ENCODE measurements at places on chromosomes 6 and 20.
A peak's percentile ranks its signal among the peaks of the same experiment; 100 is the strongest.

GRCh38 chr6:11224966-11225463, 7.5 kb downstream of the NEDD9 start:
- DNase-seq: no peak

DNA sequence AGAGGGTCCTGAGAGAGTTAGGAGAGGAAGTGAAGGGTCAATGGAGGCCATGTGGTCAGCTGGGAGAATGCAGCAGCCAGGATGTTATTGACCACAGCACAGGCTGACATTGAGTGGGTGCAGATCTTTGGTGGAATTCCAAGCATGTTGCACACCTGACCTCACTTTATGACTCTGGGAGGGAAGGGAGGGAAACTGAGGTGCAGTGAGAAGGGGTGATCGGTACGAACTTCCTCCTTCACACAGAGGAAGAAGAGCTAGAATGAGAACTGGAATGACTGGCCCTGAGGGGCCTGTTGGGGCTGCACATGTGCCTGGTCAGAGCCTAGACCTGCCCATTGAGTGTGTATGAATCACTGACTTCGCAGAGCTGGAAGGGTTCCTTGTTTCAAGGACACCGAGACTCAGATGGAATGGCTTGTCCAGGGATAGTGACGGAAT, 9.8 kb downstream of the FAM83D start:
- peak; percentile 68 for DNase-seq

GRCh38 chr6:82506526-82506925, 142.9 kb downstream of the TPBG start:
- no peak for DNase-seq

DNA sequence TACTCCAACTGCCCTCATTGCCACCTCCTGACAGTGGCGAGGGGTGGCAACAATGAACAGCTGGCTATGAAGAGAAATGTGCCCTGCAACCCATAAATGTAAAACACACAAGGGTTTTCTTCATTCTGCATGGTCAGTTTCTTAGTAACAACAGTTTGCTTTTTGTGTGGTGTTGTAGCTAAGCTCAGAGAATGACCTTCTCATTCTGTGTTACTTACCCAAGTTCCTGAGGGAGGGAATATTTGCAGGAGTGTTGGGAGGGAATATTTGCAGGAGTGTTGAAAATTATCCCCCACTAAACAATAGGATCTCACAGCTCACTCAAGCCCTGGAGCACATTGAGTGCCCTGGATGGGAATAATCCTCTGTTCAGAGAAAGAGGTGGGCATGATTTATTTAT, 456.4 kb upstream of the CDH4 start:
- DNase-seq: no peak

DNA sequence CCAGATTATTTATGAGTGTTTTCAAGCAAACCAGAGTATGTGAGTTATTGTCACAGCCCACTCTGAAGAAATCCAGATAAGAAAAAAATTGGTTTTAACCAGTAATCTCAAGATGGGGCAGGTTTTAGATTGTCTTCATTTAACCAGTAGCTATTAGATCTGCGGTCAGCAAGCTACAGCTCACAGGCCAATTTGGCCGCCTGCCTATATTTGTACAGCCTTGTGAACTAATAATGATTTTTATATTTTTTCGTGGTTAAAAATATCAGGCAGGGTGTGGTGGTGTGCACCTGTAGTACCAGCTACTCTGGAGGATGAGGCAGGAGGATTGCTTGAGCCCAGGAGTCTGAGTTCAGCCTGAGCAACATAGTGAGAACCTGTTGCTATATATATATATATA, 5.0 kb downstream of the FAM209B start:
- no peak for DNase-seq

GRCh38 chr20:63941282-63942081, 14.7 kb downstream of the UCKL1 start:
- peak; percentile 96 for DNase-seq

GRCh38 chr20:38316341-38316740, 12.4 kb downstream of the BPI start:
- no peak for DNase-seq

GRCh38 chr20:6426287-6426891, 303.6 kb upstream of the FERMT1 start:
- no peak for DNase-seq

DNA sequence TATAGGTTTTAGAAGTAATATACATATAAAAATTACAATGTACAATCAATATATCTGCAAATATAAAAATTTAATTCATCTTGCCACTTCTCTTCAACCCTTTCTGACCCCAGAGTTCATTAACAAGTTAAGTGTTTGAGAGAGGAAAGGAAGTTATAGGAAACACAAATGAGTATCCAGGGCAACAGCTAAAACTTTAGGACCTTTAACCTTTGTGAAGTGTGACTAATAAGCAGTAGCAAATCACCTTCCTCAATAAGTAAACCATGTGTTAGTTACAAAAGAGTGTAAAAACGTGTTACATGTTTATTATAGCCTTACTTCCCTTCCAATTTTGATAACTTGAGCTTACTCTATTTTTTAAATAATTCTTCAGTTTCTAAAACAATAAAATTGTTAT, 73.4 kb upstream of the SIM1 start:
- no peak for DNase-seq

GRCh38 chr20:36571564-36572504, 1.6 kb upstream of the TGIF2 start:
- DNase-seq: no peak

GRCh38 chr6:28525496-28526039, at the start of gene GPX5:
Gene GPX5 (plus strand): TSS chr6:28525881. CDS start chr6:28526014, 133 bp downstream.
- peak; percentile 16 for DNase-seq

DNA sequence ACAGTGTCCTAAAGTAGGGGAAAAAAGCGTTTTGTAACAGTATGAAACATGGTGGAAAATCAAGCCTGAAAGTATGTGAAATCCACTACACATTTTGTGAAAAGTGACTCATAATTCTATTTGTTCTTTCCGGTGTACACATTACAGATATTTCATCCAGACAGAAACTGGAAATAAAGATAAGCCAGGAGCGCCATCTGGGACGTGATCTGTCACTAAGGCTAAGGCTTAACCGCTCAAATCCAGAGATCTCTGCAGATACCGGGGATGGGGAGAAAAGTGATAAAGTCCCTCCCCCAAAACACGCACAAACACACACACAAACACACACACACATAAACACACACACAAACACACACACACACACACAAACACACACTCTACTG, 26.6 kb upstream of the SRSF6 start:
- no peak for DNase-seq

DNA sequence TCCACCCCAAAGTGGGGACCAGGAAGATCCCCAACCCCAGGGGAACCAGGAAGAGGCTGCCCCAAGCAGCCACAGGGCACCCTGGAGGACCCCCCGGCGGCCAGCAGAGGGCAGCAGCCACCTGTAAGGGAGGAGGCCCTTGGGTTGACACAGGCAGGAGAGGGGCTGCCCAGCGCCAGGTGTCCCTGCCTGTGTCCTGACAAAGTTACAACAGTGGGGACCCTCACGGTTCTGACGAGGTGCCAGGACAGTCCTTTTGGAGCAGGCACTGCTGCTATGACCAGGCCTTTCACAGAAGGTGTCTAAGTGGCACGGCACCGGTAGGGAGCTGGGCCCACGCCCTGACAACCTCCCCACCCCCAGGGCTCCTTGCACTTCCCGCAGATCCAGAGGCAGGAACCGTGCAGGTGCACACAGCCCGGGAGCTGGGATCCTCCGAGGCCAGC, 176.7 kb downstream of the BMP7 start:
- peak; percentile 79 for DNase-seq

GRCh38 chr6:75268121-75268987, 16.2 kb downstream of the TMEM30A start:
- no peak for DNase-seq

DNA sequence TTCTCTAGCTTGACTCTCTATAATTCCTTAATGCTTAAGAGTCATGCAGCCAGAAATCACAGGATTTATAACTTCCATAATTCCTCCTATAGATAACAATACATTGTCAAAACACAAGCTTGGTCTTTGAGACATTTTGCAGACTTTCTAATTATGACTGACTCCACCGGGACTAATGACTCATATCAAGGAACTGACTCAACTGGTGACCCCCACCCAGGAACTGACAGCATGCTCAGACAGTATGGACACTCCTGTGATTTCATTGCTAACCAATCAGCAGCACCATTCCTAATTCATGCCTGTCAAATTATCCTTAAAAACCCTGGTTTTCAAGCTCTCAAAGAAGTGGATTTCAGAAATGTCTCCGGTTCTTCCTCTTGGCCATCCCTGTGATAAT, 670.5 kb upstream of the IMPG1 start:
- no peak for DNase-seq

GRCh38 chr6:136471372-136471771, 78.8 kb downstream of the MAP7 start:
- no peak for DNase-seq

- DNase-seq: no peak
Measured at GRCh38 chr20:45950330-45950646, 15.8 kb downstream of the PCIF1 start.

- no peak for DNase-seq
Measured at GRCh38 chr6:169451065-169451838, 197.6 kb upstream of the THBS2 start.

DNA sequence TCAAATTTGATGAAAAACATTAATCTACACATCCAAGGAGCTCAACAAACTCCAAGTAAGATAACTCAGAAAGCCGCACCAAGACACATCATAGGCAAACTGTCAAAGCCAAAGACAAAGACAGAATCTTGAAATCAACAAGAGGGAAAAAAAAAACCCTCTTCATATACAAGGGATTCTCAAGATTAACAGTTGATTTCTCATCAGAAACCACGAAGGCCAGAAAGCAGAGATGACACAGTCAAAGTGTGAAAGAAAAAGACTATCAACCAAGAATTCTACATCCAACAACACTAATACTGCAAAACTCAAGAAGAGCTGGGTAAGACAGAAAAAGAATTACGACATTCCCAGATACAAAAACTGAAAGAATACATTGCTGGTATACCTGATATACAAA, 73.8 kb downstream of the CDK19 start:
- no peak for DNase-seq

Data from SW480 (cell line).